ENCODE measurements at places on chromosomes 5 and 9.

DNA sequence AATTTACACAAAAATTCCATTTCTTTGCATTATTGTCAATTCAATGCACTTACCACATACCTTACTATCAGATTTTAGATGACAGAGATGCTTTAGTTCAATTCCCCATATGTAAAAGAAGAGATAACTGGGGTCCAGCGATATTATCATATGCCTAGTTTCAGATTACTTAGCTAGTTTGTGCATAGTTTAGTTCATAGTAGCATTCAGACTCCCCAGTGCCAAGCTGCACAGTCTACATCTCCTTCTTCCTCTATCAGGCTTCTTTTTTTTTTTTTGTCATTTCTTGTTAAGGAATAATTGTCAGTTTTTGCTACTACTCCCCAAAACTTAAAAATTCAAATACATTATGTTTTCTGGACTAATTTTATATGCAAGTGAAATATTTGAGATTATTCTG is 175.0 kb downstream of the SSBP2 start:
- DNase-seq, result no peak

DNA sequence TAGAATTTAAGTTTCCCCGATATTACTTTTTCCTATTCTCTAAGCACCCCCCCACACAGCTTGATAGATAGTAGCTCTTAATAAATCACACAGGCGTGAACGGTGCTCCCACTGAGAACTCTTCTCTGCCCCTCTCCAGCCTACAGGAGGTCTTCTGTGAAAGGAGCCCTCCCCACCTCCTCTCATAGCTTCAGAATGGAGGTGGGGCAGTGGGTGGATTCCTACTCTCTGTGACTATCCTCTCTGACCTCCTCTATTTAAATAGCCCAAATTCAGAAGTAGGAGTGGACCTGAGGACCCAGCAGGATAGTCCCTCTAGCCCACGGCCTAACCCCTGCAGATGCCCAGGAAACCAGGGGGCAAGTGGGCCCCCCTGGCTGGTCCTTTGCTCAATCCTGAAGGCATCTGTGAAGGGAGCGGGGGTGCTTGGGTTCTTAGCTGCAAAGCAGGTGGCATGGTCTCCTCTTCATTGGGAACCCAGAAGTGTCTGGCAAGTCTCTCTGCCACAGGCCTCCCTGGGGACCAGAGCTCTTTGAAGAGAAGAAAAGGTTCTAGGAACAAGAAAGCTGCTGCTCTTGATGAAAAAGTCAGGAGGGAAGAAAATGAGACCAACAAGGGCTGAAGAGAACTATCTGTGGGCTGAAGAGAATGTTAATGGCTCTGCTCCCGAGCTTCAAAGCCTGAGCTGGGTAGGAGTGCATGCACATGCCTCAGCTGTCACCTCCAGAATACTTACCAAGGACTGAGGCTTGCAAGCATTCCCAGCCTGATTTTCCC is 21.1 kb upstream of the HSPA9 start:
- DNase-seq, result peak; percentile 26

DNA sequence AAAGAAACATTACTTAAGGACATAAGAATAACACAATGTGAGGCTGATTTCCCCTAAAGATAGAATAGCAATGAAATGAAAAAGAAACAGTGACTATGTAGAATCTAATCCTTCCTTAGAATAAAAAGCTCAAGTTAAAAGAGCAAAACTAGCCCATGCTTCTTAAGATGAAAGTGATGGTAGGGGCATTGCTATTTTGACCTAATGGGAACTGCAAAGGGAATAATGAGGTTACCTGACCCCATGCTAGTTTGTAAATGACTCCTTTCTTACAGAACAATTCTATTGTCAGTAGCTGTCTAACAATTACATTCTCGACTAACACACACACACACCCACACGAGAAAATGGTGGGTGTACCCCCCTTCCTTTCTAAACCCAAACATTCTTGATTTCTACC is 575.8 kb downstream of the CSNK1G3 start:
- DNase-seq, result no peak

DNA sequence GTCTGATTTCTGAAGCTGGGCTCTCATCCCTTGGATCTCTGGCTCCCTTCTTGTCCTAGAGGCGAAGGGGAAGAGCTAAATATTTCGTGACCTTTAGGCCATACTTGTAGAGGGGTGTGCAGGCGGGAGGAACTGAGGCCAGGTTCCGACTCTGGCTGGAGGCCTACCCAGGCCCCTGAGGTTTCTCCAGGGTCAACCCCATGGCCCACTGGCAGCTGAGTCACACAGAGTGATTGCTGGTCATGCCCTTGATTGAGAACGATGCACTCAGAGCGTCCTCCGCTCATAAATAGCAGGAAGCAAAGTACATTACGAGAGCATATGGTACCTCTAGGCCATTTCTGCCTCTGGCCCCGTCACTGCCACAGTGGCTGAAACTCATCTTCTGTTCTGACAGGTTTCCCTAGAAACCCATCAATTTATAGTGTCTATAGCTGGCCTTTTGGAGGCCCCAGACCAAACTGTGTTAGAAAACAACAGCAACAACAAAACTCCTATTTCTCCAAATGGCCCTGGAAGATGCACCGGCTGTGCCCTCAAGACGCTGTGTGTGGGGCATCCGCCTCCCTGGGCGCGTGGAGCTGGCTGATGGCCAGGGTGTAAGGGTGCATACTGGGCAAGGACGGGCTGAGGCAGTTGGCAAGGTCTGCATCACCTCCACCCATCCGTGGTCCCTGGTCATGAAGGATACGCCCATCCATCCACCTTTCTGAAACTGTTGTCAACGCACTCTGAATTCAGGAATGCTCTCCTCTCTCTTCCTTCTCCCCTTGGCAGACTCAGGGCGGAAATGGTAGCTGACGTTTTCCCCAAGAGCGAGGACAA is 32.9 kb upstream of the FCN1 start:
- no peak for DNase-seq

DNA sequence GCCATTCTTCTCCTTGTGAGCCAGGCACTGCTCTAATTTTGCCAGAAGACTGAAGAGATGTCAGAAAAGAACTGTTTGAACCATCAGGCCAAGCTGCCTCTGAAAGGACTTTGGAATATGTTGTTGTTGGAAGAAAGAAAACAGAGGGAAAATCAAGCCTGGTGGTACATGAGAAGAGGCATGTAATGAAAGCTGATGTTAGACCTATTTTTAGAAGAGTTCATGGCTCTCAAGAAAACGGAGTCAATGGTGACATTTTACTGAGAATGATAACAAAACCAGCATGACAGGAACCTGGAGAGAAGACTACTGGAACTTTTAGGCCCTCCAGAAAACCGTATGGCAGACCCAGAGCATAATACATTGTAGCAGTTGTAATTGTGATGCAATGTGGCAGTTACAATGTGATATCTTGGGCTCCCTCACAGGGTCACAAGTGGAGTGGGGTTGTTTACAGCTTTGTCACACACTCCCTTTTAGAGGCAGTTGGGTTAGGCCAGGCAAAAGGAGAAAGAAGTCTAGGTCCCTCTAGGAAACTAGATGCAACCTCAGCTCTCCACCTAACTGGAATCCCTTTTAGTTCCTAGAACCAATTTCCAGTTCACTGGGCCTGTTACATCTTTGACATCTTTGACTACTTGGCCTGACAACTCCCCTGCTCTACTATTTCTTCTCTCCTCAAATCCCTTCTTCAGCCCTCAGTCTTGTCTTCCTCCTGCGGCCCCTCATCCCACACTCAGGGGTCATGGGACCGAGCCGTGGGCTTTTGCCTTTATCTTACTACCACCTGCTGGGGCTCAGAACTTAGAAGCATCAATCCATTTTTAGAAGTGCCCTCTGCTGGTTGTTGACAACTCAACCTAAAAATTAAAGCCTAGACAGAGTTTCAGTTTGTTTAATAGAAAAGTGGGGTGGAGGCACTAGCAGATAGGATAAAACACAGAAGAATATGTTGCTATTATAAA is 61.2 kb upstream of the JAK2 start:
- DNase-seq, result peak; percentile 55

- no peak for DNase-seq
Observed at GRCh38 chr5:6419340-6419852, 29.3 kb upstream of the UBE2QL1 start.

- no peak for DNase-seq
Observed at GRCh38 chr9:11872471-11872870, 820.7 kb upstream of the TYRP1 start.

DNA sequence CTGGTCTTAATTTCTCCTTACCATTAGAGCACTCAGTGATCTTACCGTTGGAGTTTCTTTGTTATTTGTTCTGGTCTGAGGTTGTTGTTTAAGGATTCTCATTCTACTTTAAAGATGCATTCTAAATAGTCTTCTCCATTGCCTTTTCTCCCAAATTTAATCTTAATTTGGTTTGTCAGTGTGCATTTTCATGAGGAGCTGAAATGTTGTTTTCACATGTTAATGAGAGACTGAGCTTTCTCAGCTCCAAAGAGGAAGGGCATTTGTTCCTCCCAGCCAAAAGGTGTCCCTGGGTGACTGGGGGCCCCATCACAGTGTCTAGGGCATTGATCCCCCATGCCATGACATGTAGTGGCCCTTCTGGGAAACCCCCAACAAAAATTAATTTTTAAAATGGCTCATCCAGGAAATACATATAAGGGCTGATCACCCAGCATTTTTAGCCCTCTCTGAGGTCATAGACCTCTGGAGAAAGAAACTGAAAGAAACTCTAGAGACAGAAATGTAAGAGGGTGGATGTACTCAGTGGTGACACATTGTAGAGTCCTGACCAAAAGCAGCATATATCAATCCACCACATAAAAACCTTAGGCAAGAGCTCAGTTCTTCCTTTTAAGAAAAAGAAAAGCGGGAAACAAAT is 240.4 kb upstream of the RAI14 start:
- DNase-seq, result no peak

GRCh38 chr9:114166614-114167572 is 11.6 kb downstream of the COL27A1 start:
- no peak for DNase-seq

- DNase-seq, result no peak
Observed at GRCh38 chr5:170623576-170624181, 119.9 kb downstream of the KCNIP1 start.

DNA sequence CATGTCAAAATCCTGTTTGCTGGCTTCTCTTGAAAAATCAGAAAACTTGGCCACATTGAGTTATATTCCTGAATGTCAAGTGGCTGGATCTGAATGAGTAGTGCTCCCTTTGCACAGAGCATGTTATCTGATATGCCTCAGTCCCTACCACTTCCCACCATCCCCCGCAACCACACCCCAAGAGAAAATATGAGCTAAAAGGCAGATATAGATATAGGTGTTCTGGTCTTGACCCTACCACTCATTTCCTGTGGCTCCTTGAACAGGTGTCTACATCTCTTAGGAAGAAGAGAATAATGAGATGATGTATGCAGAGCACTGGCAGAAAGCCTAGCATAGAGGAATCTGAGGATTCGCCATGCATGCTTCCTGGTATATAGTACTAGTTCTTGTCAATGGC is 6.6 kb upstream of the CYSTM1 start:
- DNase-seq, result peak; percentile 18

GRCh38 chr5:75091597-75091996 is 39.2 kb upstream of the GCNT4 start:
- no peak for DNase-seq

- DNase-seq, result no peak
Observed at GRCh38 chr9:83422527-83422926, 115.7 kb downstream of the FRMD3 start.

GRCh38 chr9:37812773-37813379 is 12.3 kb downstream of the DCAF10 start:
- no peak for DNase-seq

DNA sequence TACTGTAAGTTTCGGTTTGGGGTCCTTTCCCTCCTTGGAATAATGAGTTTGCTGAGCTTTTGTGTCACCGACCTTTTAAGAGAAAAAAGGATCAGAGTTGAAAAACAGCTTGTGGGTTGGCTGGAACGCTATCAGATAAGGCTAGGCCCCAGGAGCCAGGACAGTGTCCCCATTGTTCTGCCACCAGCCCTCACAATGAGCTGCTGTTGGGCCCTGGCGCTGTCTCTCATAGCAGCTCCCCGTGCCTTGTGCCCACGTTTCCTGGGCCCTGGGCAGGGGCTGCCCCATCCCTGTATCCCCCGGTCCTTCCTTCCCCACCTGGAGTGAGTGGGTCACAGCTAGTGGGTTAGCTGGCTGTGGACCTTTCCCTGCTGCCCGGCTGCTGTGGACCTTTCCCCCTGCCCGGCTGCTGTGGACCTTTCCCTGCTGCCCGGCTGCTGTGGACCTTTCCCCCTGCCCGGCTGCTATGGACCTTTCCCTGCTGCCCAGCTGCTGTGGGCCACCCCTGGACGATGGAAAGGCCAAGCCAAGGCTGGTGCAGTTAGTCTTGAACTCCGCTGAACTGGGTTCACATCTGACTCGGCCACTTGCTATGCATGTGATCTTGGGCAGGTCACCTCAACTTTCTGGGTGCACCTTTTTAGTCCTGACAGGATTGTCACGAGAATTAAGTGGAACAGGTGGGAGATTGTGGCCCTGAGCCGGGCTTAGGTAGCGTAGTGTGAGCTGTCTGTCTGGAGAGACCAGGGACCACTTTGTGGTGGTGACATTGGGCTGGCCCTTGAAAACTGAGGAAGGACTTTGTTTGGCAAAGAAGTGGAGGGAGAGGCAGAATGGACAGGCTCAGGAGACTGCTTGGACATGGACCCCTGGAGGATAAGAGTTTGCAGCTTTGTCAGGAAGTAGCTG is 99.5 kb downstream of the DAB2IP start:
- DNase-seq, result no peak

DNA sequence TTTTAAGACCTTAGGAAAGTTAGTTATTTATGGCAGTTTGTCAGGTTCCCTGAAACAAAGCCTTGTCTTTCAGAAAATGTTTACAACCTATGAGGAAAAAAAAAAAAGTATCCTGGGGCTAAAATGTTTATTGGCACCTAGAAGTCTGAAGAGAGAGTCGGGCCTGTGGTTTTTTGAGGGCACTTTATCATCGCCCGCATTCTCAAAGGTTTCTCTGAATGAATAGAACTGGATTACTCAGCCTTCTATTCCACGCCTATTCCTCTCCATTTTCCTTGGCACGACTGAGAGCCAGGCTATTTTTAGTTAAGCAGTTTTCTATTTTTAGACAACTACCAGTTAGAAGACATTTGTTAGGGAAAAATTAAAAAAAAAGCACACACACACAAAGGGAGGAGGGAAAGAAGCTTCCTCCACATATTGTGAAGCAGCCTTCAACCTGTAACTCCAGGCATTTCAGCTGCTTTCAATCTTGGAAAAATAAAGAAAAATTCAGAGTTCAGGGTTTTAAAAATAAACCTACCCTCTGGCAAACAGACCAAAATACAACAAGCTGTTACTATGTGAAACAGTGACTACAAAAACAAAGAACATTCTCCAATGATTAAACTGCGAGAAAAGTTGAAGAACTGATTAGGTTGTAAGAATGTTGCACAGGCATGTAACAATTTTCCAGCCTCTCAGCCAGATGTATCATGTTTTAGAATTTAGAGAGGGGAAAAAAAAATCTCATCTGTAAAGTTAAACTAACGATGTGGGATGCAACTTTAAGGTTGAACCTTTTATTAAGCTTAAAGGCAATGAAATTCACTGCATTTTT is 97.0 kb downstream of the MEF2C start:
- DNase-seq, result no peak

DNA sequence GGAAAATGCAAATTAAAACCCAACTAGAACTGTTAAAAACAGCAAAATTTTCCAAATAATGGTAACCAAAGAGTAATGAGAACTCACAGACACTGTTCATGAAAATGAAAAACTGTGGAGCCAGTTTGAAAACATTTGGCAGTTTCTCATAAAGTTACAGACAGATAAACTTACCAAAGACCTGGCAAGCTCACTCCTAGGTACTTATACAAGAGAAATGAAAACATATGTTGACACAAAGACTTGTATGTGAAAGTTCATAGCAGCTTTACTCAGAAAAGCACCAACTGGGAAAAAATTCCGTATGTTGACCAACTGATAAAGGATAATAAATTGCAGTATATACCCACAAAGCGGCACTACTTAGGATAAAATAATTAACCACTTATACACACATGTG is 10.3 kb downstream of the ZNF782 start:
- DNase-seq, result no peak

Data from OCI-LY7 (cell line).